ENCODE measurements at places on chromosomes 13 and 19. TPM values are rescaled to one million over a fixed set of nuclear protein-coding genes. Genes with fewer than 3 reads are reported as not detected.

GRCh38 chr19:6378486-6378885 lies 2.8 kb upstream of the PSPN start:
- no peak overlapping the region for H3K27ac ChIP-seq
- H3K36me3 ChIP-seq, result peaks cover 45% of the 10 kb centered on the region
- H3K4me3 ChIP-seq, result no peak overlapping the region
- peaks cover 6% of the 10 kb centered on the region for H3K4me1 ChIP-seq
- no peaks in the 10 kb centered on the region for H3K27me3 ChIP-seq
- DNase-seq, result no peak

The CTXN1 gene
- polyA plus RNA-seq, result not detected

DNA sequence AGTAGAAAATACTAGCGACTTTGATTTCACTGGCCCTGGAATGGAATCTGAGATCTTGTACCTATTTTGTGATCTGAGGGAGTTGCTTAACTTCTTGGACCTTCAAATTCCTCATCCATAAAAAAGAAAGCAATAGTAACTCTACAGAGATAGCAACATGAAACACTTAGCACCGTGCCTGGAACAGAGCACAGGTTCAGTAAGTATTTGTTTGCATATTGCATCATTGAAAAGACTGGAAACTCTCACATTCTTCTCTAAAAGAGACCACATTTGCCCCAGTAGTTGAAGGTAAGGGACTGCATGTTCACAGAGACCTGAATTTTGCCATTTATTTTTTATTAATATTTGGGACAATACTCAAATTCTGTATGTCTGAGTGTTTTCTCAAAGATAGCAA lies 358.1 kb downstream of the COG6 start:
- H3K27ac ChIP-seq, result no peak overlapping the region
- no peaks in the 10 kb centered on the region for H3K27me3 ChIP-seq
- no peak for DNase-seq
- no peaks in the 10 kb centered on the region for H3K4me1 ChIP-seq
- no peaks in the 10 kb centered on the region for H3K36me3 ChIP-seq

GRCh38 chr13:106173346-106173745 lies 362.1 kb downstream of the EFNB2 start:
- H3K4me3 ChIP-seq, result no peak overlapping the region
- no peaks in the 10 kb centered on the region for H3K4me1 ChIP-seq
- H3K36me3 ChIP-seq, result no peaks in the 10 kb centered on the region
- H3K27me3 ChIP-seq, result no peaks in the 10 kb centered on the region

GRCh38 chr13:108968566-108968965 lies 339.2 kb downstream of the MYO16 start:
- no peaks in the 10 kb centered on the region for H3K36me3 ChIP-seq
- no peaks in the 10 kb centered on the region for H3K27me3 ChIP-seq
- no peak overlapping the region for H3K27ac ChIP-seq

The S1PR4 gene
- polyA plus RNA-seq, result 28.5 TPM

GRCh38 chr13:30181888-30182651 lies 125.3 kb downstream of the KATNAL1 start:
- DNase-seq, result no peak
- no peak overlapping the region for H3K27ac ChIP-seq
- no peaks in the 10 kb centered on the region for H3K4me1 ChIP-seq
- H3K36me3 ChIP-seq, result no peaks in the 10 kb centered on the region

DNA sequence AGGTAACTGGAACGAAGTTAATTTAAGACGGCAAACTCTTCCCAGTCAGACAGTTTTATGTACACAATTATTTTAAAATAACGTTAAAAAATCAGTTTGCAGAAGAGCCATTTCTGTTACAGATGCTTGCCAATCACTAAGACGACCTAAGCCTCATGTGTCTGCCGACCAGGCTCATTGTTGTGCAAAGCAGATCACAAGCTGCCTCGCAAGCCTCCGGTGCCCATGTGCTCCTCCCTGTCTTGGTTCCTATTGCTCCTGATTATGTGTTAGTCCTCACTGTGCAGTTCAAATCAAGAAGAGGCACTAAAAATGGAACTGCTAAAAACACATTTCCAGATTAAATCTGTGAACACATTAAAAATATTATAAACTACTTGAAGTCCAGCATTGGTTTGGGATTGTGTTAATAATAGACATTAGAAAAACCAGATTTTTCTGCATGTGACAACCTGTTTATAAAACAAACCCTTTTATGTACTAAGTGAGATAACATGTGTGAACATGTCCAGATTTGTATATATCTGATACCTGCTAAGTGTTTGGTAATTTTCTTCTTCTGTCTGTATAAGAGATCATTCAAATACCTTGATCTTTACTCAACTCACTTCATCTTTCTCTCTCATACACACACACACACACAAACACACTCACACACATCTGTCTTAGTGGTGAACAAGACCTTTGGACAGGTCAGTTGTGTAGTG lies 81.9 kb upstream of the SLC15A1 start:
- no peaks in the 10 kb centered on the region for H3K4me1 ChIP-seq
- H3K4me3 ChIP-seq, result no peak overlapping the region
- DNase-seq, result no peak
- no peaks in the 10 kb centered on the region for H3K36me3 ChIP-seq

The ZNF491 gene
- 0.92 TPM for polyA plus RNA-seq

DNA sequence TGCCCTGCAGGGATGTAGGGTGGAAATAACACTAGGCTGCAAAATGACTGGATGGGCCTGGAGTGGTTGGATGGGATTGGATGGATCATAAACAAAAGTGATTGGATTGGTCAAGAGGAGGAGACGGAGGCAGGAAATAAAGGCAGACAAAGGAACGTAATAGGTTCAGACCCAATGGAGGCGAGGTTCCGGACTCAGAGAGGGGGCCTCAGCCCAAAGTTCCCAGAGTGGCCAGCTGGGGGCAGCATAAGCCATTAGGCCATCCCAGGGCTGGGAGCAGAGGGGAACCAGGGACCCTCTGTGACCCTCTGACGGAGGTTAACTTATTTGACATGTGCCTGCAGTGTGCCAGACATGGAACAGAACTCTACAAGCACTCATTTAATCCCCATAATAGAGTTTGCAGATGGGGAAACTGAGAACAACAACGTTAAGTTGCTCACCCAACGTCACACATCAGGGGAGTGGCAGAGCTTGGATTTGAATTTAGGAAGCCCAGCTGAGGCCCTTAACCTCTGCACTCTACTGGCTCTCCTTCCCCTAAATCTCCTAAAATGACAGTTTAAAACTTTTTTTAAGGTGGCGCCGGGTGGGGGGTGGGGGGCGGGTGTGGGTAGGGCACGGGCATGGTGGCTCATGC lies 15.3 kb upstream of the MAP1S start:
- no peaks in the 10 kb centered on the region for H3K36me3 ChIP-seq
- no peaks in the 10 kb centered on the region for H3K27me3 ChIP-seq
- peak; percentile 68 for DNase-seq
- H3K4me3 ChIP-seq, result no peak overlapping the region
- H3K4me1 ChIP-seq, result no peaks in the 10 kb centered on the region

DNA sequence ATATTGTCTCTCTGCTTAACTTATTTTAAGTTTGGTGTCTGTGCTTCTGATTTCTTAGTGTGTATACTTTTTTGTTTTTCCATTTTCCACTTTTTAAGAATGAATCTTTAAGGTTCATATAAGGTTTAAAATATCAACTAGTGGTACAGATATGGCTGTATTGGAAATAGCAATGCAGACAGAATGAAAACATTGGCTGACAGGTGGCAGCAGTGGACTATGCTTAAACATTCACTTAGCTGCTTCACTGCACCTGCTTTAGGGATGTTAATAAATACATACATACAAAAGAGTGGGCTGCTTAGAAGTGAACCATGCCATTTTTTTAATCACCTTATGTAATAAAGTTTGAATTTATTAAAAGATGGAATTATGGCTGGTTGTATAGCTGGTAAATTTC lies 27.3 kb downstream of the TM9SF2 start:
- H3K27me3 ChIP-seq, result no peaks in the 10 kb centered on the region
- no peaks in the 10 kb centered on the region for H3K4me1 ChIP-seq
- no peak for DNase-seq
- peaks cover 77% of the 10 kb centered on the region for H3K36me3 ChIP-seq
- H3K4me3 ChIP-seq, result no peak overlapping the region
- no peak overlapping the region for H3K27ac ChIP-seq

GRCh38 chr19:11203194-11204075 lies 6.1 kb upstream of the KANK2 start:
- H3K4me3 ChIP-seq, result no peak overlapping the region
- peak; percentile 72 for DNase-seq
- H3K4me1 ChIP-seq, result no peaks in the 10 kb centered on the region
- H3K27ac ChIP-seq, result no peak overlapping the region
- no peaks in the 10 kb centered on the region for H3K27me3 ChIP-seq

- no peak overlapping the region for H3K4me3 ChIP-seq
These were observed 25.4 kb upstream of the C2CD4C start for GRCh38 chr19:434152-434960.

GRCh38 chr13:50613356-50613831 lies 230.1 kb downstream of the DLEU7 start:
- peaks cover 7% of the 10 kb centered on the region for H3K4me1 ChIP-seq
- H3K4me3 ChIP-seq, result no peak overlapping the region
- no peak overlapping the region for H3K27ac ChIP-seq
- no peaks in the 10 kb centered on the region for H3K27me3 ChIP-seq

DNA sequence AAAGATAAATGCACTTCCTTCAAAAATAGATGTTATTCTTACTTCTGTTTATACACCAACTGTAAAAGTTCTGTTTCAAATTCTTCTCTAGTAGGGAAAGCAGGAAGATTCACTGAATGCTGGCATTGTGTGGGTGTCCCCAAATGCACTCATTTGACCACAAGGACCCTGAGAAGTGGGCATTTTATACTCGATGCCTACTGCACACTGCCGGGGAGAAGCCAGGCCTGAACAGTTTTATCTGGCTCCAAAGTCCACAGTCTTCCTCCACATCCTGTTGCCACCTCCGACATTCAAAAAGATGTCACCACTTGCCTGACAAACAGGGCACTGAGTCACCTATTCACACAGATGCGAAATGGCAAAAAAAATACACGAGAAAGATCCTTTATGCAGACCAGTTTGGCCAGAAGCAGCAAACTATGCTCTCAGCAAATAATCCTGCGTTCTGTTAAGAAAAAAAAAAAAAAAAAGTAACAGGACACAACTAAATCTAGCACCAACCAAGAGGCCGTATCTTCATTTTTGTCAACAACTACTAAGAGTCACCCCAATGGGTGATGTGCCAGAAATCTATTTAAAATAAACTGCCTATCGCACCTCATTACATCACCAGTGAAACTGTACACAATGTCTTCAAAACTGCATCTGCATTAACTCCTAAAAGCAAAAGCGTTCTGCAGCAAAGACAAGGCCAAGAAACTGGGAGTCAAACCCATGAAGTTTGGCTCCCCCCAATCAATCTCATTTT lies 6.2 kb downstream of the ZC3H4 start:
- H3K27me3 ChIP-seq, result no peaks in the 10 kb centered on the region
- no peak for DNase-seq
- H3K4me1 ChIP-seq, result peaks cover 41% of the 10 kb centered on the region
- peak overlapping the region; percentile 15 for H3K27ac ChIP-seq
- H3K4me3 ChIP-seq, result no peak overlapping the region
- H3K36me3 ChIP-seq, result peaks cover 15% of the 10 kb centered on the region

DNA sequence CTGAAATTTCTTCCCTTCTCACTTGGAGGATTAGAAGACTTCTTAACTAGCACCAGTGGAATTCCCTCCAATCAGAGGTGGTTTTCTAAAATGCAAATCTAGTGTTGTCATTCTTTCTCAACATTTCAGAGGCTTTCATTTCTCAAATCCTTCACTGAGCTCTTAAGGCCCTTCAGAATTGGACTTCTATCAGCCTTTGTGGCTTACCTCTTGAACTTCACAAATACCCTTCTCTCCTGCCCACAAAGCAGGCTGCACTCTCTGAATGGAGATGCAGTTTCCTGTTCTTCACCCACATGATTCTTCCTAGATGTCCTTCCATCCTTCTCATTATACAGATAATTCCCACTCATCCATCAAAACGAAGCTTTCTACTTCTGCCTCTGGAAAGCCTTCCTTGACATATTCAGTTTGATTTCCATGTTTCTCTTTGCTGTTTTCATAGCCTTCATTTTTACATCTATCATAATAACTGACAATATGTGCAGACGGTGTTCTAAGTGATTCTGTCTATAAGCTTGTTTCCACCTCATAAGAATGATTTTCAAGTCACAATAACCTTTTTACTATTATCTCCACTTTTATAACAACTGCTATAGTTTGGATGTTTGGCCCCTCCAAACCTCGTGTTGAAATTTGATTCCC lies 123.1 kb upstream of the GPR12 start:
- H3K4me3 ChIP-seq, result no peak overlapping the region
- H3K36me3 ChIP-seq, result no peaks in the 10 kb centered on the region
- no peaks in the 10 kb centered on the region for H3K4me1 ChIP-seq
- H3K27me3 ChIP-seq, result no peaks in the 10 kb centered on the region

All from CD14-positive monocyte (primary cell).